Stimulated activated CD8-positive, alpha-beta memory T cell treated with anti-CD3 and anti-CD28 coated beads, Interleukin-7, amount 100 ng/mL, for 1 hour (primary cell): ENCODE measurements at places on chromosomes 11 and 22.

GRCh38 chr22:44963832-44964721 is 45.7 kb downstream of the PHF21B start:
- no peak for DNase-seq

DNA sequence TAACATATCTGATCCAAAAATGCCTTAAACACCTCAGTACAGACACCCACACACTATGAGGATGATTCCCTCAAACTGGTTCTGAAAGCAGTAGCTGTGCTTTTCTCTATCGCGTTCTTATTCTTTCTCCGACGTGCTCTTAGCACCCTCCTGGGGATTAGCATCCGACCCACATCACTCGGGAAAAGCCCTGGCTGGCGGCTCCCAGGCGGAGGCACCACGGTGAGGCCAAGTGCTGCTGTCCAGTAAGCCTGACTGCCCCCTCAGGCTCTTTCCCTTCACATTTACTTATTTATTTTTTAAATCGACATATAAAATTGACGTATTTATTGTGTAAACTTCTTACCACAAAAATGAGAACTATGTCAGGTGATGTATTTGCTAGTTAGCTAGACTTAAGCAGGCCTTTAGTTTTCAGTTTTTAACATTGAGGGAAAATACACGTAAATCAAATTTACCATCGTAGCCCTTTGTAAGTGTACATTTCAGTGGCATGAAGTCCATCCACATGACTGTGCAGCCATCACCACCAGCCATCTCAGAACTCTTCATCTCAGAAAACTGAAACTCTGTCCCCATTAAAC is 19.2 kb downstream of the TBX1 start:
- no peak for DNase-seq

- DNase-seq, result no peak
Measured at GRCh38 chr11:41201156-41201555, 258.3 kb downstream of the LRRC4C start.

- no peak for DNase-seq
Measured at GRCh38 chr11:125376856-125377255, 119.2 kb downstream of the FEZ1 start.
